Activated T-cell treated with anti-CD3 and anti-CD28 coated beads, Interleukin-2, amount 50 U/mL, for 72 hours (primary cell): ENCODE measurements at places on chromosomes 6 and 20. TPM values are rescaled to one million over a fixed set of nuclear protein-coding genes. Genes with fewer than 3 reads are reported as not detected.
A peak's percentile ranks its signal among the peaks of the same experiment; 100 is the strongest.

DNA sequence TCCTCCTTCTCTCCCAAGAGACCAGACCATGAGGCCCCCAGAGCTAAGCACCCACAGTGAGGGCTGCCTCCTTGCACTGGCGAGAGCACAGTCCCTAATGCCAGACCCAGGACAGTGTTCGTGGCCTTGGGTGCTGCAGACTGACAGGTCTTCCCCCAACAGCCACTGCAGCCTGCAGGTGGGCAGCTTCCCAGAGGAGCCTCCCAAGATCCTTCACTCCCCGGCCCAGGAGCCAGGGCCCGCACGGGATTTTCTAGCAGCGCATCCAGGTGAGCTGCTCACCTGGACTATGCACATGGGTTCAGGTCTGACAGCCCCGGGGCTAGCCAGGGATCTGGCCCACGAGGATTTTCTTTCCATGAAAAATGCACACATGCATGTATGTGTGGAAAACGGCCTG lies 41.7 kb downstream of the SUMO4 start:
- H3K36me3 ChIP-seq = peaks cover 6% of the 10 kb centered on the region
- DNase-seq = no peak
- H3K27ac ChIP-seq = peak overlapping the region; percentile 66
- H3K4me1 ChIP-seq = peaks cover 60% of the 10 kb centered on the region

GRCh38 chr6:141133836-141134235 lies 998.9 kb upstream of the GJE1 start:
- no peaks in the 10 kb centered on the region for H3K36me3 ChIP-seq
- no peaks in the 10 kb centered on the region for H3K27me3 ChIP-seq
- no peak for DNase-seq
- no peak overlapping the region for H3K27ac ChIP-seq

DNA sequence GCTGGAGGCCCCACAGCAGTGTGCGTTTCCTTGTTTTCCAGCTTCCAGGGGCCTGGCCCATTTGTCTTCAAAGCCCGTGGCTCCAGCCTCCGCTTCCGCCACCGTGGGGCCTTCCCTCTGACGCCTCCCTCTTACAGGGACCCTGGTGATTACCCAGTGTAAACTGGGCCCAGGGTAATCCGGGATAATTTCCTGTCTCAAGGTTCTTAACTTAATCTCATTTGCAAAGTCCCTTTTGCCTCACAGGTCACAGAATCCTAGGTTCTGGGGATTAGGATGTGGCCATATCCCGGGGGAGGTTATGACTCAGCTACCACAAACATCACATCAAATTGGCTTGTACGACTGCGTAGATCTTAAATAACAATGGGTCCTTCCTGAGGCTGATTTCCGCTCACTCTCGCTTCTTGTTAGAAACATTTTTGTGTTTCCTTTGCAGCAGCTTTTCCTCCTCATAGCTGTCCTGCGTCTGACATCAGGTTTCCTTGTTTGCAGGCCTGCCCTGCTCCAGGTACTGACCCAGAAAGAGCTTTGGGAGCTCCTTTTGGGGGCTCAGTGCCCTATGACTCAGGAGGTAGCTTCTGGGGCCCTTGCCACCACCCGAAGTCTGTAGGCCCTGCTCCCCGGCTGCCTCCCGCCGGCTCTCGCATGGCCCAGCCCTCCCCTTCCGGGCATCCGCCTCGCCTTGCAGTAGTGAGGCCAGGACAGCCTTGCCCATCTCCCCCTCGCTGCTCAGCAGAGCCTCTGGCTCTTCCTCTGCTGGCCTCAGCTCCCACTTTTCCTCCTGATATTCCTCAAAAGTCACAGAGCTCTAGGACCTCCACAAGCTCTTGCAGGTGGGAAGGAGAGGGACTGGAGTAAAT lies 100.5 kb downstream of the ERMARD start:
- H3K36me3 ChIP-seq = peaks cover 3% of the 10 kb centered on the region
- H3K27ac ChIP-seq = no peak overlapping the region
- H3K4me1 ChIP-seq = no peaks in the 10 kb centered on the region
- H3K4me3 ChIP-seq = no peak overlapping the region
- DNase-seq = no peak
- peaks cover 13% of the 10 kb centered on the region for H3K27me3 ChIP-seq

- no peaks in the 10 kb centered on the region for H3K27me3 ChIP-seq
- peak; percentile 45 for DNase-seq
- no peaks in the 10 kb centered on the region for H3K36me3 ChIP-seq
Observed at GRCh38 chr6:129598244-129599187, 111.5 kb downstream of the ARHGAP18 start.

Gene RAET1E
- not detected for total RNA-seq

Gene GPLD1
- 0.51 TPM for total RNA-seq

GRCh38 chr6:100618351-100618671 lies 153.6 kb upstream of the SIM1 start:
- H3K27me3 ChIP-seq = no peaks in the 10 kb centered on the region
- H3K27ac ChIP-seq = peak overlapping the region; percentile 91
- no peak for DNase-seq
- H3K4me3 ChIP-seq = no peak overlapping the region

Gene FAM83C
- total RNA-seq = not detected

GRCh38 chr6:138289739-138290138 lies 71.4 kb upstream of the PBOV1 start:
- no peaks in the 10 kb centered on the region for H3K36me3 ChIP-seq
- no peak for DNase-seq
- H3K27me3 ChIP-seq = peaks cover 8% of the 10 kb centered on the region
- no peak overlapping the region for H3K4me3 ChIP-seq
- no peak overlapping the region for H3K27ac ChIP-seq
- peaks cover 5% of the 10 kb centered on the region for H3K4me1 ChIP-seq

GRCh38 chr6:159532155-159532554 lies 160.9 kb downstream of the SOD2 start:
- H3K4me3 ChIP-seq = no peak overlapping the region
- no peaks in the 10 kb centered on the region for H3K4me1 ChIP-seq
- H3K27ac ChIP-seq = no peak overlapping the region
- no peaks in the 10 kb centered on the region for H3K36me3 ChIP-seq
- DNase-seq = no peak

GRCh38 chr6:112416866-112417265 lies 69.7 kb downstream of the RFPL4B start:
- DNase-seq = no peak
- peaks cover 8% of the 10 kb centered on the region for H3K27me3 ChIP-seq
- no peak overlapping the region for H3K27ac ChIP-seq
- H3K4me1 ChIP-seq = no peaks in the 10 kb centered on the region
- no peak overlapping the region for H3K4me3 ChIP-seq

Gene HCRTR2
- not detected for total RNA-seq

GRCh38 chr6:148682990-148683389 lies 63.8 kb upstream of the UST start:
- H3K4me1 ChIP-seq = peaks cover 4% of the 10 kb centered on the region
- no peak overlapping the region for H3K27ac ChIP-seq
- no peak overlapping the region for H3K4me3 ChIP-seq
- no peaks in the 10 kb centered on the region for H3K36me3 ChIP-seq
- no peak for DNase-seq
- H3K27me3 ChIP-seq = peaks cover 21% of the 10 kb centered on the region

Gene SGK2
- 1.4 TPM for total RNA-seq

DNA sequence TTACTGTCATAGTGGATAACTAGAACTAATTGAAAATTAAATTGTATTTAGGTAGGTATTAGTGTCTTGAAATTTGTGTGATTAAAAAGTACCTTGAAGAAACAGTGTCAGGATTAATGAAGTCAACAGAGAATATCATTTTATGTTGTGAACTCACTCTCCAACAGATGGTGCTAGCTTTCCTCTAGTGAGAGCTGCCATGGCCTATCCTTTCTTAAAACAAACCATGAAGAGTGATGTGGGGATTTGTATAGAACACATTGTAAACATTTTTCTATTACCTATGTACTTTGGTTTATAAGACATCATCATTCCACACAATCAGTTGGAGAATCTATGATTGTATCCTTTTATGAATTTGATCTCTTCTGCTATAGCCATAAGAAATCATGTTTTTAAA lies 4.8 kb upstream of the SRSF12 start:
- no peak for DNase-seq
- no peak overlapping the region for H3K27ac ChIP-seq
- no peaks in the 10 kb centered on the region for H3K4me1 ChIP-seq
- H3K36me3 ChIP-seq = no peaks in the 10 kb centered on the region
- no peak overlapping the region for H3K4me3 ChIP-seq
- peaks cover 12% of the 10 kb centered on the region for H3K27me3 ChIP-seq

GRCh38 chr6:37537548-37537947 lies 37.9 kb upstream of the CCDC167 start:
- H3K4me3 ChIP-seq = no peak overlapping the region
- H3K4me1 ChIP-seq = peaks cover 18% of the 10 kb centered on the region
- H3K27ac ChIP-seq = no peak overlapping the region
- no peak for DNase-seq

- no peaks in the 10 kb centered on the region for H3K36me3 ChIP-seq
- DNase-seq = no peak
- H3K4me1 ChIP-seq = peaks cover 6% of the 10 kb centered on the region
Observed at GRCh38 chr6:152318278-152318677, 318.9 kb downstream of the SYNE1 start.

DNA sequence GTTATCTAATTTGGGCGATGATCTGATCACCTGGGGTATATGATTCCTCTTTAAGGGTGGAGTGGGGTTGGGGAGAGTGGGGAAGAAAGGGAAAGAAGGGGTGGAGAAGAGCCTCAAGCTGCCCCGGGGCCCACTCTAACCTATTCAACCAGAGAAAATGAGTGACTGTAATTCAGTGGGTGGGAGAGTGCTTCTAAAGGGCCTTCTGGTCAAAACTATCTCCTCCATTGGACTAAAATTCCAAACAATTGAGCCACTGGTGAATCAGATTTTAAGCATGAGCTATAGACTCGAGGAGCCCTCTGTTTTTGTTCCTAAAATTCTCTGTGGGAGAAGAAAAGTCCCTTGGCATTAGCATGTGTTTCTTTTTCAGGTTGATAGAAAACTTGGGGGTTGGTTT lies 296.8 kb downstream of the CLIC5 start:
- peaks cover 6% of the 10 kb centered on the region for H3K27me3 ChIP-seq
- no peak overlapping the region for H3K4me3 ChIP-seq
- no peak for DNase-seq

DNA sequence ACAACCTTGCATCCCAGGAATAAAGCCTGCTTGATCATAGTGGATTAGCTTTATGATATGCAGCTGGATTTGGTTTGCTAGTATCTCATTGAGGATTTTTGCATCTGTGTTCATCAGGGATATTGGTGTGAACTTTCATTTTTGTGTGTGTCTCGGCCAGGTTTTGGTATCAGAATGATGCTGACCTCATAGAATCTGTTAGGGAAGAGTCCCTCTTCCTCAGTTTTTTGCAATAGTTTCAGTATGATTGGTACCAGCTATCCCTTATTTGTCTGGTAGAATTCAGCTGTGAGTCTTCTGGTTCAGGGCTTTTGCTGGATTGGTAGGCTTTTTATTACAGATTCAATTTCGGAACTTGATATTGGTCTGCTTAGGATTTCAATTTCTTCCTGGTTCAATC lies 132.5 kb downstream of the ZFAND3 start:
- no peaks in the 10 kb centered on the region for H3K36me3 ChIP-seq
- DNase-seq = no peak

Gene PDYN
- total RNA-seq = not detected

DNA sequence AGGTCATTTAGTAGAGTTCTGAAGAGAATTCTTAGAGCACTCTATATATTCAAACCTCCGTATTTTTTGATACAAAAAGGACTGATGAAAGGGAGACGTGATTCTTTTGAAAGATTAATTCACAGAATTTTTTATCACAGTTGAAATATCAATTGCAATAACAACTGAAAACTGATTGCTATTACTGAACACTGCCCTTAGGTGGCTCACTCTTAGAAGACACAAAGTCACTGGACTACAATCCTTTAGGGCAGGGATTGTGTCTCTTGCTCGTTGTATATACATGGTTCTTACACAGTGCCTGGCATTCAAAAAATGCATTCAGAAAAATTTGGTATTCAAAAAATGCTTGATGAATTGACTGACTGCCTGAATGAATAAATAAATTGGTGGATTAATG lies 17.1 kb upstream of the CALHM6 start:
- DNase-seq = no peak
- H3K36me3 ChIP-seq = no peaks in the 10 kb centered on the region
- no peak overlapping the region for H3K4me3 ChIP-seq
- H3K27me3 ChIP-seq = peaks cover 18% of the 10 kb centered on the region

DNA sequence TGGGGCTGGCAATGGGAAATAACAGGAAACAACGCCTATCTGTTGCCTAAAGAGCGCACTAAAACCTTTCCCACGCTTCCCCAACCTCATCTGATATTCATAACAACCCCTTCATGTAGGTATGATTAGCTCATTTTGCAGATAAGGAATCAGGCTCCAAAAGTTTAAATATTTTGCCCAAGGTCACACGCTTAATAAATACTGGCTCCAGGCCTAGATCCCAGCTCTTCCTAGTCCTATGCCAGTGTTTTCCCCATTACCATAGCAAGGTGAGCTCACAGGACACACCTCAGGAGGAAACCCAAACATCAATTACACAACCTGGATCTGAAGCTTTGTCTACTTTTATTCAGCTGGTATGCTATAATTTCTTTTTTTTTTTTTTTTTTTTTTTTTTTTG lies 19.6 kb downstream of the MBOAT1 start:
- H3K36me3 ChIP-seq = no peaks in the 10 kb centered on the region
- peaks cover 12% of the 10 kb centered on the region for H3K4me1 ChIP-seq
- no peaks in the 10 kb centered on the region for H3K27me3 ChIP-seq
- H3K27ac ChIP-seq = no peak overlapping the region
- no peak overlapping the region for H3K4me3 ChIP-seq

- no peak for DNase-seq
- H3K27ac ChIP-seq = no peak overlapping the region
- H3K27me3 ChIP-seq = no peaks in the 10 kb centered on the region
- peaks cover 16% of the 10 kb centered on the region for H3K4me1 ChIP-seq
- no peak overlapping the region for H3K4me3 ChIP-seq
- H3K36me3 ChIP-seq = peaks cover 12% of the 10 kb centered on the region
Observed at GRCh38 chr6:14804001-14804784, 441.7 kb upstream of the JARID2 start.

DNA sequence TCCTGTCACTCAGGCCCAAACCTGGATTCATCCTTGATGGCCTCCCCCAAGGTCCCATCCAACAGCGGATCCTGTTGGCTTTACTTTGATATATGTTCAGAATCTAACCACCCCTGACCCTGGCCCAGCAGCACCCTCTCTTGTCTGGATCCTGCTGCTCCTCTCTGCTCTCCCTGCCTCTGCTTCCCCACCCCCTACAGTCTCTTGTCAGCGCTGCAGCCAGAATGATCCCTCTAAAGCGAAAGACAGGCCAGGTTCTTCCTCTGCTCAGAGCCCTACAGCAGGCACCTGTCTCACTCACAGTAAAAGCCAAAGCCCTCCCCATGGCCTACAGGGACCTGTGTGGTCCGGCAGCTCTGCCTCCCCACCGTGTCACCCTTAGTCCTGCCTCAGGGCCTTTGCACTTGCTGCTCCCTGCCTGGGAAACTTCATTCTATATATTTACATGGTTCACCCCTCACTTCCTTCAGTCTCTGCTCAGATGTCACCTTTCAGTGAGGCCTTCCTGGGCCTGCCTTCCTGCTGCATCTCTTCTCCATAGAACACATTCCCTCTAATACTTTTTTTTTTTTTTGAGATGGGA lies 37.4 kb upstream of the KCNB1 start:
- H3K4me3 ChIP-seq = no peak overlapping the region
- DNase-seq = no peak
- H3K4me1 ChIP-seq = no peaks in the 10 kb centered on the region
- no peak overlapping the region for H3K27ac ChIP-seq
- H3K36me3 ChIP-seq = peaks cover 4% of the 10 kb centered on the region

Gene ULBP2
- total RNA-seq = 1.5 TPM
